SW480 (cell line): ENCODE measurements at places on chromosomes 12 and 14.

DNA sequence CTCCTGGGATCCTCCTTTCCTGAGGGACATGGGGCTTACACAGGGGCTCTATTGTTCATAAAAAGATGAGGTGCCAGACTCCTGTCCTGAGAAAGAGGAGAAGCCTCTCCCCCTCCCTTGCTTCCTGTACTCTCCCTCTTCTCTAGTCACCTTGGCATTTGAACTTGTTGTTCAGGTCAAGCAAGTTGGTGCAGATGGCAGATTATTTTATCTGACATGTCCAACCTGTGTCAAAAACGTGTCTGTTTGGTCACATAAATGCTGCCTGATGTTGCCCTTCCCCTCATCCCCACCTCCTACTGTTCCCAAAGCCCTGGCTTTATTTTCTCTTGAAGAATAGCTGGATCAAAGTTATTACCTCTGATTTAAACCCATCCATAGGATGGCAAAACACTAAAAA is 154.8 kb downstream of the TMX1 start:
- DNase-seq: no peak

GRCh38 chr14:92938235-92938875 is 15.4 kb downstream of the CHGA start:
- no peak for DNase-seq

- DNase-seq: peak; percentile 79
Measured at GRCh38 chr12:132422381-132423043, 67.4 kb upstream of the FBRSL1 start.

DNA sequence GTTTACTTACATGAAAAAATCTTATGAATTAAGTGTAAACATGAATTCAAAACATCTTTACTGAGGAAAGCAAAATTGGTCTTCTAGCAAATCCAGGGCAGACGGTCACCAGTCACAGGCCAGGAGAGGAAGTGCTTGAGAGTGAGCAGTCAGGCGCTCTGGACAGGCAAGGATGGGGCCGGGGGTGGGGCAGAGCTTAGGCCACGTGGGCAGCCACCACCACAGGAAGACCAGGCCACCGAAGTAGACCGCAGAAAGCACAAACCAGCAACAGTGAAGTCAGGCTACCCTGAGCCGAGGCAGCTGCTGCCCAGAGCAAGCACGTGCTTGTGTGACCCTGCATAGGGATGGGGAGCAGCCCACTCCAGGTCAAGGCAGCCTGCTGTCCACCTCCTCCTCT is 33.5 kb downstream of the SLC6A12 start:
- DNase-seq: no peak

DNA sequence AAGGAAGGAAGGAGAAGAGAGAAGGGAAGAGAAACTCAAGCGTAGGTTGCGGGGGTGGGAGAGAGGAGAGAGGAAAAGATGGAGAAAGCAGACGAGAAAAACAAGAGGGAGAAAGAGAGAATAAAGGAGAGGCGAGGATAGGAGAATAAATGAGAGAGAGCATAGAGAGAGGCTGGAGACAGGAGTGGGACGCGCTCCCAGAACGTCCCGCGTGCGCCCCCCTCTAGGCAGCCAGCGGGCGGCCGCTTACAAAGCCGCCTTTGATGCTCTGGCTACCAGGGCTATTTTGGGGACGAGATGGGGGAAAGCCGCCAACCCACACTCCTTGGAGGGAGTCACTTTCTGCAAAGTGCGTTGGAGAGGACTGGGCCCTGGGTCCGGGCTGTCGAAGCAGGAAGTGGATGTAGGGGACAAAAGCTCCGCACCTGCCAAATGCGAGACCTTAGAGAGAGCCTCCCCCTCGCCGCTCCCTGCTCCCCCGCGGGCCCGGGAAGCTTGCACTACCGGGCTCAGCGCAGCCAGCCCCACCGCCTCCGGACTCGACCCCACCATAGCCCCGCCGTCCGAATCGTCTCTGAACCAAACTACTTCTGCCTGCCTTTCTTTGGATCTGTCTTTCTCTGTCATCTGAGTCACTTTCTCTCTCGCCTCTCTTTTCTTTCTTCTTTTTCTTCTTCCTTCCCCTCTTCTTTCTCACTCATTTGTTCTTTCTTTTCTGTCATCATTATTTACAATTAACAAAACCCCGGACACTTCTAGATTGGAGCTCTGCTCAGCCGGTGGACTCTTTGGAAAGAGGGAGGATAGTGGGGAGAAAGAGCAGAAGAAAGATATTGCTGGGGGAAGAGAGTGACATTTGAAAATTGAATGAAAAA is 8.0 kb downstream of the ASCL1 start:
- no peak for DNase-seq

DNA sequence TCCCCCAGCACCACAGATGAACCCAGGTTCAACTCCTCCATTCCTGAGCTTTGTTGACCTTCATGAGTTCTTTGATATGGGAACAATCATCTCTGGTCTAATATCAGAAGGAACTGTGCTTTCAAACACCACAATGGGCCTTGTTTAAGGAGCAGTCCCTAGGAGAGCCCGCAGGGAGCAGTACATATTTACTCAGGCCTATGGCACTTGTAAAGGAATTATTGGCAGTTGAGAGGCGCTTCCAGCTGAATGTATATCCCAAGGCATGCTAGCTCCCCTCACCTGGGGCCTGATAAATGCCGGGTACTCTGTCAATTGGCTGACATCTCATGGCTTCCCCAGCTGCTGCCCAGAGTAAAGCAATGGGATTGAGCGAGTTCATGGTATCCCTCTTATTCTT is 76.2 kb downstream of the ZFP36L1 start:
- peak; percentile 36 for DNase-seq

DNA sequence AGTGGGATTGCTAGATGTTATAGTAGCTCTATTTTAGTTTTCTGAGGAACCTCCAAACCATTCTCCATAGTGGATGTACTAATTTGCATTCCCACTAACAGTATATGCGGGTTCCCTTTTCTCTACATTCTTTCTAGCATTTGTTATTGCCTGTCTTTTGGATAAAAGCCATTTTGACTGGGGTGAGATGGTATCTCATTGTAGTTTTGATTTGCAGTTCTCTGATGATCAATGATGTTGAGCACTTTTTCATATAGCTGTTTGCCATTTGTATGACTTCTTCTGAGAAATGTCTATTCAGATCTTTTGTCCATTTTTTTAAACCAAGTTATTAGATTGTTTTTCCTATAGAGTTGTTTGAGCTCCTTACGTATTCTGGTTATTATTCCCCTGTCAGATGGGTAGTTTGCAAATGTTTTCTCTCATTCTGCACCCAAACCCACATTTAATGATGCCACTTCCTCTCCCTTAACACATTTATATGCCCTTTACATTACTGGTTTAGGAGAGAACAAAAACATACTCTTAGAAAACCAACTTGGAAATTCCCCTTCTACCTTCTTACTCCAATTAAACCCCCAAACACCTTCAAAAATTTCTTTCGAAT is 48.2 kb downstream of the NELL2 start:
- no peak for DNase-seq

GRCh38 chr12:126248871-126249403 is 1183.7 kb downstream of the AACS start:
- DNase-seq: no peak

GRCh38 chr12:100490056-100490455 is 16.4 kb downstream of the NR1H4 start:
- DNase-seq: no peak

DNA sequence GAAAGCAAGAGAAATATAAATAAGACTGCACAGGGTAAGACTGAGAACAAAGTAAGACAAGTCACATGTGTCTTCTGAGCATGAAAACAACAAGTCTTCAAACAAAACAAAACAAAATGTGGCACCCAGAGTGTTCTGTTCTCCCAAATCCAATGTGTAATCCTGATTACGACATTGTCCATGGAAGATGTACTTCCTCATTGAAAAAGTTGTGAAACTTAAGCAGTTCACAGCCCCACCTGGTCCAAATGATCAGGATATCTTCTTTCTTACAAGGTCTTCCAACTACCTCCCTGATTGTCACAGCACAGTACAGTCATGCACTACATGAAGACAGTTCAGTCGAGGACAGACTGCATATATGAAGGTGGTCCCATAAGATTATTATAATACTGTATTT is 23.3 kb upstream of the NEK9 start:
- DNase-seq: no peak

DNA sequence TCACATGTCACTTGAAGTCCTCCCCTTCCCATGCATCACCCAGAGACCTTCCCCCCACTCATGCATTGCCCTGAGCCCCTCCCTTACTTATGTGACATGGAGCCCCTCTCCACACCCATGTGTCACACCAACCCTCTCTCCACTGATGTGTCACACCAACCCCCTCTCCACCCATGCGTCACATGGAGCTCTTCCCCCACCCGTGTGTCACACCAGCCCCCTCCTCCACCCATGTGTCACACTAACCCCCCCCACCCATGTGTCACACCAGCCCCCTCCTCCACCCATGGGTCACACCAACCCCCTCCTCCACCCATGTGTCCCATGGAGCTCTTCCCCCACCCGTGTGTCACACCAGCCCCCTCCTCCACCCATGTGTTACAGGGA is 30.4 kb downstream of the RTL1 start:
- DNase-seq: no peak

DNA sequence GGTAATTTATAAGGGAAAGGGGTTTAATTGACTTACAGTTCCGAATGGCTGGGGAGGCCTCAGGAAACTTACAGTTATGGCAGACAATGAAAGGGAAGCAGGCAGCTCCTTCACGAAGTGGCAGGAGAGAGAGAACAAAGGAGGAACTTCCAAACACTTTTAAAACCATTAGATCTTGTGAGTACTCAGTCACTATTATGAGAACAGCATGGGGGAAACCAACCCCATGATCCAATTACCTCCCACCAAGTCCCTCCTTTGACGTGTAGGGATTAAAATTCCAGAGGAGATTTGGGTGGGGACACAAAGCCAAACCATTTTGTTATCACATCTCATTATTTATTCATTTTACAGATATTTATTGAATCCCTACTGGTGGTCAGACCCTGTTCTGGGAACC is 822.8 kb downstream of the GALC start:
- DNase-seq: no peak

GRCh38 chr12:124680863-124681778 is 113.7 kb upstream of the NCOR2 start:
- DNase-seq: peak; percentile 86
